ENCODE measurements at places on chromosomes 12 and 14.

DNA sequence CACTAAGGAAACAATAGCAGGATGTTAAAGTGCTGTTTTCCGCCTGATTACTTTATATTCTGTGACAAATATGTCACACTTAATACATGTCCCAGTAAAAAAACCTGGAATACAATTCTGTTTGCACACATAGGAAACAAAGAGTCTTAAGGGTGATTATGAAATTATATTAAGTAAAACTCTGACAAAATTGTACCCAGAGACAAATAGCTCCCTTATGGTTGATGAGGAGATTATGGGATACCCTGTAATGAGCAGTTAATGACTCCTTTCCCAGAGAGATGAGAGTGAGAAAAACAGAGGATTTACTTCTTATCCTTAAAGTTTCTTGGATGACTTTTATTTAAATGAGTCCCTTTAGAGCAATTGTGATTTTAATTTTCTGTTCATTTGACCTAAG, 370.6 kb downstream of the PDZRN4 start:
- DNase-seq = no peak

DNA sequence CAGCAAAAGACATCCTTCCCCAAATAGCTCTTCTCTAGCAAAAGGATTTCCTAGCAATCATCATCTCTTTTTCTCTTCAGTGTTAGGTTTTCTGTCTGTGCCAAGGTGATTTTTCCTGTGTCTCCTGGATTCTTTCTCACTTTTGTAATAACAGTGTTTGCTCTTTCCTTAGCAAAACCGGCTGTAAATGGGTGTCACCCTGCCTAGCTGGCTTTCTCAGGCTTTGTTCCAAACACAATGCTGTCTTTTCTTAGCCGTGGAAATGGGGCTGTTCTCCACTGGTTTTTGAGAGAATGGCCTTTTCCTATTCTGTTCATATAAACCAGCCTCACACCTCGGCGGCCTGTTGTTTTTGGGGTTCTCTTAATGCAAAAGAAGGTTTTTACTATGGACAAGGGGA, 21.9 kb downstream of the JDP2 start:
- DNase-seq = no peak

GRCh38 chr12:2509137-2509536, 285.6 kb upstream of the FKBP4 start:
- no peak for DNase-seq

- no peak for DNase-seq
These were observed 34.8 kb upstream of the HDAC7 start for GRCh38 chr12:47854531-47854930.

DNA sequence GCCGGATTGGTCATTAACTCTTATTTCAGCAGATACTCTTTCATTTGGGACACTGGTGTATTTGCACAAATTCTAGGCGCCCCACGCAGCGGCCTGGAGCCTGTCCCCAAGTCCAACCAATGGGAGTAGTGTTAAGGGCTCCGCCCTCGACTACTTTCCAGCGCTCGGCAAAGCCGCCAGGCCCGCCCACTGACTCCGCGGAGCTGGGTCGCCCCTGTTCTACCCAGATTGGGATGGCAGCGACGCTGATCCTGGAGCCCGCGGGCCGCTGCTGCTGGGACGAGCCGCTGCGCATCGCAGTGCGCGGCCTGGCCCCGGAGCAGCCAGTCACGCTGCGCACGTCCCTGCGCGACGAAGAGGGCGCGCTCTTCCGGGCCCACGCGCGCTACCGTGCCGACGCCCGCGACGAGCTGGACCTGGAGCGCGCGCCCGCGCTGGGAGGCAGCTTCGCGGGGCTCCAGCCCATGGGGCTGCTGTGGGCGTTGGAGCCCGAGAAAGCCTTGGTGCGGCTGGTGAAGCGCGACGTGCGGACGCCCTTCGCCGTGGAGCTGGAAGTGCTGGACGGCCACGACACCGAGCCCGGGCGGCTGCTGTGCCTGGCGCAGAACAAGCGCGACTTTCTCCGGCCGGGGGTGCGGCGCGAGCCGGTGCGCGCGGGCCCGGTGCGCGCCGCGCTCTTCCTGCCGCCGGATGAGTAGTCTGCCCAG, at the start of gene ACOT6:
TSS of gene ACOT6 (plus strand) at position 179 of the 707 bp plus-strand sequence. CDS start at position 234, 55 bp downstream.
- peak; percentile 62 for DNase-seq

- no peak for DNase-seq
These were observed 28.2 kb downstream of the GALNT16 start for GRCh38 chr14:69288011-69288771.

DNA sequence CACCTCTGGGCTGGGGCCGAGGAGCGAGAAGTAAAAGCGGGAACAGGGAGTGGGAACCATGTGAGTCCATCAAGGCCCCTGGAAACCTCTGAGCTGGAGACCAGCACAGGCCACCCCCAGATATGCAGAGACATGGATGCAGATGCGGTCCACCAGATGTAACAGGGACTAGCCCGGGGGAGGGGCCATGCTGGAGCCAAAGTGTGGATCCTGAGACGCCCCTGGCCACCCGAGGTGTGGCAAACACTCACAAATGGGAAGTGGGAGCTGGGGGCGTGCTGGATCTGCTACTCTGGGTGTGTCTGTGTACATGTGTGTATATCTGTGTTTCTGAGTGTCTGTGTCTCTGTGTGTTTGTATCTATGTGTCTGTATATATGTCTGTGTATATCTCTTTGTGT, 12.8 kb downstream of the MYL2 start:
- no peak for DNase-seq

- no peak for DNase-seq
These were observed 95.4 kb upstream of the SLC38A4 start for GRCh38 chr12:46921048-46921763.

- peak; percentile 29 for DNase-seq
These were observed 46.7 kb downstream of the TMCC3 start for GRCh38 chr12:94603434-94604365.

DNA sequence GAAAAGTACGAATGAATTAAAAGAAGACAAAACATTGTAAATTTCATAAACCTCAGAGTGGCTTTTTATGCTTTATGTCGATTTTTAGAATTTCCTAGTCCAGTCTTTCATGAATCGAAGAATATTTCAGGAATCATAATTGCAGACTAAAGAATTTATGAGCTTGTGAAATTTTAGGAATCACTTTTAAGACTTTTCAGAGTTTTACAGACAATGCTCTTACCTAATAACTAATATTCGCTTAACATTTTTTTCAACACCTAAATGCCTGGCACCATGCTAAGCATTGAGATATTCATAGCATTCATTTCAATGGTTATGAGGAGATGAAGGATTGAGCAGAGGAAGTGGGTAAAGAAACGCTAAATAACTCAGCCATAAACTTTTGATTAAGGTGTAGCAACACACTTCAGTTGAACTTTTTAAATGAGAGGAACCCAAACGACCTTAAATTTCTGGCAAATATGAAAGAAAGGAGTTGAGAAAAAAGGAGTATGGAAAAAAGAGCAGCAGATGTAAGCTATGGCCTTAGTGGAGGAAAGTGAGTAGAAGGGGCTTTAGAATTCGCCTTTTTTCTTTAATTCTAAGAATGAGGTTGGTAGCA, 739 bp upstream of the USP44 start:
- no peak for DNase-seq

GRCh38 chr12:23209793-23210192, 584.8 kb downstream of the ETNK1 start:
- DNase-seq = no peak

DNA sequence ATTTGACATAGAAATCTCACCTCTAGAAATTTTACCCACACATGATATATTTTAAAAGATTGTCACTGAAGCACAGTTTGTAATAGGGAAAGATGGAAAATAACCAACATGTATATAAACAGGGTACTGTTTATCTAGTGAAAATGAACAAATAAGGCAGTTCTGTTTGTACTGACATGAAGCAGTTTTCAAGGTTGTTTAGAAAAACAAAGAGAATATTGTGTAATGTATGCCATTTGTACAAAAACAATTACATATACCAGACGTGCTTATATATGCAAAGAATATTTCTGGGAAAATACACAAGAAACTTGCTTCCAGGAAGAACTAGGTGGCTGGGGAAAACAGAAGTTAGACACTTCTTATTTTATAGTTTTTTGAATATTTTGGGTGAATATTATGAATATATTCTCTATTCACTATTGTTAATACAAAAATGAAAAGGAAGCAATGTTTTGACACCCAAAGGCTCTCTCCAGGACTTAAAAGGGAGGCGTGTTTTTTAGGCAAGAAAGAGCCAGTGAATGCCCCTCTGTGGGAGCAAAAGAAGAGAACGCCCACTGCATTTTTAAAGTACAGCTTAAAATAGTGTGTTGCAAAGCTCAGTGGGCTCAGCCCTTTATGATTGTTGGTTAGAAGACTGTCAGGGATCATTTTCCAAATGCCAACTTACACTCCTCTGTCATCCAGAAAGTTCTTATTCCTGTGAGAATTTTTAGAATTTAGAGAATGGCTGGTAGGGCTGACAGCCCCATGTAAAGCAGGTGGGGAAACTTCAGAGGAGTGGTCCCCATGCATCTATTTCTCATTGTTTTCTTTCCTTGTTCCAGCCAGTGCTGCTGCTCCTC, 59.6 kb upstream of the FERMT2 start:
- no peak for DNase-seq

GRCh38 chr12:20320552-20320951, 47.8 kb upstream of the PDE3A start:
- no peak for DNase-seq

DNA sequence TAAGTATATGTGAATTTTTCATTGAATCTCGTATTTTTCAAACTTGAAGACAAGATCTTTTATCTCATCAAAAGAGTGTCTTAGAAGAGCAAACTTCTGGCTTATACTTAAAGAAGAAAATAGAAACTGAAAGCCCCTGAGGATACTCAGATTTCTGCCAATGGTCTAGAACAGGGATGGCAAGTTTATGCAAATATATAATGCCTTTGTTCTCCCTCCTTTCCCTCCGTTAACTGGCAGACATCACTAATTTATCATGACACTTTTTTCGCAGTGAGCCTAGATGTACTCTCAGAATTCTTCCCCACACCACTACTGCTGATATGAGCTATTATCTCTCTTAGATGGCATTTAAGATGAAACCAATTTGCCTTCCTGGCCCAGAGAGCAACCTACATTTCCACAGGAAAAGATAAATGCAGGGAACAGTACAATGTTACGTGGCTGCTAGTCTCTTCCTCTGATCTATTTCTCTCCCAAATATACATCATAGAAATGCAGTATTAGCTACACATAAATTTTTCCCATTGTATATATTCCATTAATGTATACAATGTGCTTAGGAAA, 40.0 kb upstream of the DAAM1 start:
- no peak for DNase-seq

- no peak for DNase-seq
These were observed 35.5 kb downstream of the RGS6 start for GRCh38 chr14:71967704-71968103.

GRCh38 chr12:124531281-124531745, 36.1 kb downstream of the NCOR2 start:
- no peak for DNase-seq

DNA sequence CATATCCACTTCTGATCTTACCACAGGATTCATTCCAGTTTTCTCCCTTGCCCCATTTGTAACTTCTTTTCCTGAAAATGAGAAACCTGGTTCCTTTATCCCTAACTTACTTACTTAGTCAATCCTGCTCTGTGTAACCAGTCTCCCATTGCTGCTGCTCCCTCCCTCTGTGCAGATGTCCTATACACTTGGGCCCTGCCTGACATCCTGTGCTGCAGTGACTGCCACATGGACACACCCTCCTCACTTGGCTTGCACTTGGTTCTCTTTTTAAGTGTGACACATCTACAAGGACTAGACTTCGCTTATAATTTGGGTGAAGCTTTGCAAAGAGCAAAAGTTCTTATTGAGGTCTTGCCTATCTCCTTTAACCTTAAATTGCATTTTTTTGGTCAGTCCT, 51.4 kb downstream of the FGD4 start:
- no peak for DNase-seq

DNA sequence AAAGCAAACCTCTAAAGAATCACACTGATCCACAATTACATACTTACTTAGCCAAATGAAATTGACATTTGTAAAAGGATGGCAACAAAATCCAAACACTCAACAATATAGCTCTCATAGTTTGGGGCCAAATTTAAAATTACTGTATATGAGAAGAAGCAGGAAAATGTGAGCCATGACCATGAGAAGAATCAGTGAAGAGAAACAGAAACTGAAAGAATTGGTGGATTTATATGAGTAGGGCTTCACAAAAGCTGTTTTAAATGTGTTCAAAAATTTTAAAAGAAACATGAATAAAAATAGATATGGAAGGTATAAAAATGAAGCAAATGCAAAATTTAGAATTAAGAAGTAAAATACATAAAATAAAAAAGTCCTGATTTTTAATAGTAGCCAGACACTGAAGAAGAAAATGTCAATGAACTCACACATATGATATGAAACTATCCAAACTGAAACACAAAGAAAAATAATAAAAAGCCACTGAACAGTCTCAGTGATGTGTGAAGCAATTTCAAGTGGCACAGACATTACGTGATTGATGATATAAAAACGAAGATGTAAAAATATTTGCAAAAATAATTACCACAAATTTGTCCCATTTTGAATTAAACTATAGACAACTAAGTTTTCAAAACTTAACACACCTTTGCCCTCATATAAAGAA, 87.9 kb upstream of the MDGA2 start:
- DNase-seq = no peak

- DNase-seq = no peak
These were observed 6.2 kb downstream of the NCOR2 start for GRCh38 chr12:124561231-124561630.

- no peak for DNase-seq
These were observed 15.1 kb downstream of the CPNE8 start for GRCh38 chr12:38890102-38890855.

- DNase-seq = no peak
These were observed 65.2 kb downstream of the SLC16A7 start for GRCh38 chr12:59660921-59661597.

- DNase-seq = no peak
These were observed 10.6 kb upstream of the DNAL1 start for GRCh38 chr14:73634011-73634833.

- DNase-seq = no peak
These were observed 118.0 kb downstream of the TRHDE start for GRCh38 chr12:72390146-72390545.

GRCh38 chr14:94544726-94545125, 16.5 kb upstream of the SERPINA4 start:
- DNase-seq = no peak

DNA sequence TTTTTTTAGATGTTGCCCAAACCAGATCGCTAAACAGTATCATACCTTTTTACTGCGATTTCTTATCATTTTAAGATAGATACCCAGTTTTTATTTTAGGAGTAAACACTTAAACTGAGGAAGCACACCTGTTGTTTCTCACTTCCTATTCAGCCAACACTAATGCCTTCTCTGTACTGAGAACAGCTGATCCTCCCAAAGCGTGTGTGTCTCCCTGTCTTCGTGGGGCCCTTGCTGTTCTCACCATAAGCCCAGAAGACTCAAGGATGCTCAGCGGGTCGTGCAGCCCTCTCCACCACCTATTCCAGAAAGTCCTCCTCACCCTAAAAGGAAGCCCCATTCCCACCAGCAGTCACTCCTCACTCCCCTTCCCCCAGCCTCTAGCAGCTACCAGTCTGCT, 14.8 kb downstream of the PPP2R5C start:
- no peak for DNase-seq
